ENCODE measurements at places on chromosomes 13 and 19.

DNA sequence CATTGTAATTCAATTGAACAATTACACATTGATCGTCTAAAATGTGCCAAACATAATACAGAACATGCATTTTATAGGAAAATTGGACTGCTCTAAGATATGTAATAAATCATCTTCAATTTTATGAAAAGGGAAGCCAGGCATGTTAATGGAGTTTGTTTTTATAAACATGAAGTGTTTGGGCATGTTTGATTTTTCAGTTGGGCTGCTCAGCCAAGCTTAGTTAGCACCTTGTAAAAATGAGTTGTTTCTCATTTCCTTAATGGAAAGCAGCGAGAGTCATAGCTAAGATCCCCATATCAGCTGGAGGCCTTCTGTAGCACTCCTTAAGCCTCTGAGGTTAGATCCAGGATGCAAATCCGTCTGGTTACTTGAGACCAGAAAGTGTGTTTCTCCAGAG lies 422.3 kb downstream of the SPRY2 start:
- DNase-seq: no peak

- no peak for DNase-seq
These were observed 77.1 kb upstream of the KCTD15 start for GRCh38 chr19:33719366-33720154.

GRCh38 chr19:42086188-42086736 lies 10.3 kb downstream of the ZNF574 start:
- DNase-seq: no peak

- DNase-seq: no peak
These were observed 326.0 kb downstream of the GPC6 start for GRCh38 chr13:93552596-93552995.

- no peak for DNase-seq
These were observed at the start of gene PLVAP for GRCh38 chr19:17376935-17377600. Gene PLVAP (minus strand): TSS chr19:17377342. CDS start chr19:17377288, 54 bp downstream.

GRCh38 chr13:106455777-106456176 lies 79.7 kb downstream of the EFNB2 start:
- peak; percentile 77 for DNase-seq

GRCh38 chr13:94599877-94600276 lies 1.8 kb upstream of the GPR180 start:
- DNase-seq: no peak

DNA sequence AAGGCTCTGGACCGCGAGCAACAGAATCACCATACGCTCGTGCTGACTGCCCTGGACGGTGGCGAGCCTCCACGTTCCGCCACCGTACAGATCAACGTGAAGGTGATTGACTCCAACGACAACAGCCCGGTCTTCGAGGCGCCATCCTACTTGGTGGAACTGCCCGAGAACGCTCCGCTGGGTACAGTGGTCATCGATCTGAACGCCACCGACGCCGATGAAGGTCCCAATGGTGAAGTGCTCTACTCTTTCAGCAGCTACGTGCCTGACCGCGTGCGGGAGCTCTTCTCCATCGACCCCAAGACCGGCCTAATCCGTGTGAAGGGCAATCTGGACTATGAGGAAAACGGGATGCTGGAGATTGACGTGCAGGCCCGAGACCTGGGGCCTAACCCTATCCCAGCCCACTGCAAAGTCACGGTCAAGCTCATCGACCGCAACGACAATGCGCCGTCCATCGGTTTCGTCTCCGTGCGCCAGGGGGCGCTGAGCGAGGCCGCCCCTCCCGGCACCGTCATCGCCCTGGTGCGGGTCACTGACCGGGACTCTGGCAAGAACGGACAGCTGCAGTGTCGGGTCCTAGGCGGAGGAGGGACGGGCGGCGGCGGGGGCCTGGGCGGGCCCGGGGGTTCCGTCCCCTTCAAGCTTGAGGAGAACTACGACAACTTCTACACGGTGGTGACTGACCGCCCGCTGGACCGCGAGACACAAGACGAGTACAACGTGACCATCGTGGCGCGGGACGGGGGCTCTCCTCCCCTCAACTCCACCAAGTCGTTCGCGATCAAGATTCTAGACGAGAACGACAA lies 1.8 kb downstream of the PCDH17 start:
- no peak for DNase-seq

GRCh38 chr19:57310792-57311191 lies 9.5 kb upstream of the ZNF543 start:
- DNase-seq: no peak

GRCh38 chr13:94435604-94436226 lies 43.8 kb downstream of the DCT start:
- DNase-seq: peak; percentile 74

GRCh38 chr13:70856711-70857110 lies 748.5 kb upstream of the KLHL1 start:
- DNase-seq: no peak

- no peak for DNase-seq
These were observed 558 bp upstream of the PPAN start for GRCh38 chr19:10105509-10106099.

GRCh38 chr19:49713236-49713845 lies 22.4 kb downstream of the CPT1C start:
- DNase-seq: no peak

GRCh38 chr19:13825489-13826441 lies 30.5 kb downstream of the ZSWIM4 start:
- no peak for DNase-seq

GRCh38 chr13:53131361-53131760 lies 102.7 kb downstream of the OLFM4 start:
- DNase-seq: no peak

DNA sequence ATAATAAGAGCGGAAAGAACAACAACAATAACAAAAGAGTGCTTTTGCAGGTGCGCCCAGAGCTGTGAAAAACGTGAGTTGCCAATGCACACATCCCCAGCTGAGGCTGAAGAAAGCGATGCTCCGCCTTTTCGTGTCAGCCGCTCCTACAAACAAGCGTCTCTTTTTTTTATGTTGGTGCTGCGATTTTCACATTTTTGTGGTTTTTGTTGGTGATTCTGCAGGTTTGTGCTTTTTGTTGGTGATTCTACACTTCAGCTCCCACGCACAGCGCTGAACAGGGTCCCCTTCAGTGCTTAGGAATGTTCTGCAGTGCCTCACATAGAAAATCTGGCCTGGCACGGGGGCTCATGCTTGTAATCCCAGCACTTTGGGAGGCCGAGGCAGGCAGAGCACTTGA lies 7.3 kb upstream of the SBK3 start:
- DNase-seq: peak; percentile 77

DNA sequence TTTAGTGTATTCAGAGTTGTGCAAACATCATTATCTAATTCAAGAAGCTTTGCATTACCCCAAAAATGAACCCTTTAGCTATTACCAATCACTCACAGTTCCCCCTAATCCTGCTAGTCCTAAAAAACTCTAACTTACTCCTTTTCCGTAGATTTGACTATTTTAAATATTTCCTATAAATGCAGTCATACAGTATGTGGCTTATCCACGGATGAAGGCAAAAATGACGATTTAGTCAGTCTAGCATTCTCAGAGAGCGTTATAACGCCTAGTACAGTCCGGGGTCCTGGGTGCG lies 587 bp upstream of the ZNF383 start:
- no peak for DNase-seq

GRCh38 chr19:5075597-5075996 lies 106.7 kb downstream of the KDM4B start:
- no peak for DNase-seq

DNA sequence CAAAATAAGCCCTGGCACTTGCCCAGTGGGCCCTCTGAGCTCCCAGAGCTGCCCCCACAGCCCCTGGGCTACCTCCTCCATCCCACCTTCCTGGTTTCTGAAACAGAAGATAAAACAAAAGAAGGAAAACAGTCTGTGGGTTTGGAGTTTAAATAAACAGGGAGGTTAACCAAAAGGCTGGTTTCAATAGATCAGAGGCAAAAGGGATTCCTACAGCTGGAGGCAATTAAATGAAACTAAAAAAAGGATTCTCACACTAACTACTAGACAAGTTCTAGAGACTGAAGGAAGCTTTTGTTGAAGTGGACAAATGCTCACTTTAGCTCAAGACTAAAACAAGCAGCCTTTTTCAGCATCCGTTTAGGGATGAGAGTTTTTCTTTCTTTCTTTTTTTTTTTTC lies 569.8 kb downstream of the FGF9 start:
- DNase-seq: no peak

DNA sequence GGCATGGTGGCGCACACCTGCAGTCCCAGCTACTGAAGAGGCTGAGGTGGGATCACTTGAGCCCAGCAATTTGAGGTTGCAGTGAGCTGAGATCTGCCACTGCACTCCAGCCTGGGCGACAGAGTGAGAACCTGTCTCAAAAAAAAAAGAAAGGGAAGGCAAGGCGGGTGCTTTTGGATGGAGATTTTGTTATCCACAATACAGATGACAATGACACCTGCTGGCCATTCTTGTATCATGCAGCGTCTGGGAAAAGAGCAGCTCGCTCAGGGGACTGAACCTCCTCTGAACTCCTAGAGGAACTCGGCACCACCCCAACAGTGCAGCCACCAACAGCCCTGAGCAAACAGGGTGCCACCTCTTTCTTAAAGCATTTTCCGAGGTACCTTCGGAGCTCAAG lies 22.8 kb downstream of the HAUS8 start:
- DNase-seq: peak; percentile 68

GRCh38 chr13:113226873-113227450 lies 17.5 kb downstream of the CUL4A start:
- no peak for DNase-seq

DNA sequence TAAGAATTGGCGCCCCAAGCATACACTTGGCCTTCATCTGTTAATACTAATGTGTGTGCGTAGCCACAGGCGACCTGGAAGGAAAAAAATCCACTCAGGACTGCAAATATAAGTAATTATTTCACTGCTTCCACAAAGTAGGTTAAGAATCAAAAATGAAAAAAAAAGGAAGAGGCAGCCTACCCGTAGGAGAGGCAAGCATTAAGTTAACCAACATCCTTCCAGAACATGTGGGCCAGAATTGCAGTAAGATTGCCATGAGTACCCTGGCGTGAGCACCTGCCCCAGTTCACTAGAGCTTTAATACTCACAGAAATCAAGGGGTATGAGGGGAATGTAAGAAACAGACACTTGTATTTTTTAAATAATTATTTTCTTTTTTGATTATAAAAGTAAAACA lies 22.2 kb downstream of the RCBTB2 start:
- no peak for DNase-seq

DNA sequence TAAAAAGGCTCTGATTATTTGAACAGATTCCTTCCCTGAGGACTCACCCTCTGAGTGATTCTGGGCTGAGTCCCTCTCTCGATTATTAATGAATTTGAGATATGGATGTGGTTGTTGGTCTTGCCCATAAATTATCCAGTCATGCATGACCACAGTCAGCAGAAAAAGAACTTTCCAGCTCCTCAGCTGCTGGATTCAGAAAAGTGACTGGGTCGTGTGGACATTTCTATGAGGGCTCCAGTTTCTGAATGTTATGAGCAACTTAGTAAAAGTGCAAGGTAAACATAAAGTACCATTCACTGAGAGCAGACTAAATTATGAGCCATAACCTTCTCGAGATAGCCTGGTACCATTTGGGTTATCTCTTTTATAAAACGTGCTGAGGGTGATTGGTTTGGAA lies 100.1 kb upstream of the CLDN10 start:
- DNase-seq: peak; percentile 16

- no peak for DNase-seq
These were observed 24.0 kb upstream of the ACP7 start for GRCh38 chr19:39060171-39060570.

- DNase-seq: no peak
These were observed 735 bp upstream of the FLT1 start for GRCh38 chr13:28495538-28496187.

DNA sequence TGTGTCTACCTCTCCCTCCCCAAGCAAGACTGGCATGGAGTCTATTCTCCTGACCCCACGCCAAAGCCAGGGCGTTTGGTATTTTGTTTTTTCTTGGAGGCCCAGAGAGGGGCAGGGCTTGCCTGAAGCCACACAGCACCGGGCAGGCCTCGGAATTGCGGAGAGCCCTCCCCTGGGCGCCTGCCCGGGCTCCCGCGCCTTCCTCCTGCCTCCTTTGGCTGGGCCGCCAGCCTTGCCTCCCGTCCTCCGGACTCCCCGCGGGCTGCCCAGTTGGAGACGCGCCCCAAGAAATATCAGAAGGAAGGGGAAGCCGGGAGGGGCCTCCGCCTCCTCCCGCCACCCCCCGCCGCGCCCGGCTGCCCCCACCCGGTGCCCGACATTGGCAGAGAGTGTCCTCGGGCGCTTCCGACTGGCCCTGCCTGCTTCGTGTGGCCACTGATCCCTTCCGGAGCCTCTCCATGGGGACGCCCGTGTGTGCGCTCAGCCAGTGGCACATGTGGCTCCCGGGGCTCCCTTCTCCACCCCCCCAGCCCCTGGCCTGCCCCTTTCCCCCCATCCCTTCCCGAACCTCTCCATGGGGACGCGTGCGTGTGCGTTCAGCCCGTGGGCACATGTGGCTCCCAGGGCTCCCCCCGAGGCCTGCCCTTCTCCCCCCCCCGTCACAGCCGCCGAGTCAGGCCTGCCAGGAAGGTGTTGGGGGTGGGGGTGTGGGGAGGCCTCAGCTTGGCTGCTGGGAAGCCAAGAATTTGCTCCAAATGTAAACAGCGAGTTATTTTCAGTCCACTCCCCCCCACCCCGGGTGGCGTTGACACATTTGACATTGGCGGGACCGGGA lies 37.3 kb downstream of the NFIC start:
- peak; percentile 98 for DNase-seq

DNA sequence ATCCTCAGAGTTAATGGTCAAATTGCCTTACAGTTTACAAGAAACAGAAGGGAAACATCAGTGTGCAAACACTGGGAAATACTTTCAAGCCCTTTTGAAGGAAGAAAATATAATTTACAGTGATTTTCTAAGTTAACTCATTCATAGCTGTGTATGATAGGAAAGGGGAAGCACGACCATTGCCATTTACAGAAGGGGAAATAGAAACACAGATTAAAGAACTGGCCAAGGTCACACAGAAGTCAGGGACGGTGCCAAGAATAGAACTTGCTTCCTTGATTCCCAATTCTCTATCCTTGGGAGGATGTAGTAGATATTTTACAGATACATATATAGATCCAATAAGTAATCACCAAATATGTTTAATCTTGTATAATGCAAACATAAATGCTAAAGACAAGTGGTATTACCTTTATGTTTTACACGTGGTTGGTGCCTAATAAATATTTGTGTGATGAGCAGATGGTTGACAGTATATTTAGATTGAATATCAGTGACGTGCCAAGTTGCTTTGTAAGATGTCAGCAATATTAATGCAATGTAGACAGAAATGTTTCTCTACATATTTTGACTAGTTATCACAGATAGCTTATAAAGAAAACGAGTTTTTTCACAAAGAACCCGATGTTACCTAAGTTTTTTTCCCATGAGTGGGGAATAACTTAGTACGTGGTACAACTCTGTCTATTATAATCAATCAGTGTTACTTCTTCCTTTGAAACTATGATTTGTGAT lies 73.1 kb downstream of the FLT1 start:
- no peak for DNase-seq

- DNase-seq: no peak
These were observed 22.0 kb downstream of the SLC5A5 start for GRCh38 chr19:17893766-17894165.

- no peak for DNase-seq
These were observed 118.4 kb upstream of the SLC7A1 start for GRCh38 chr13:29713839-29714238.

- DNase-seq: no peak
These were observed at the start of gene NLRP11 for GRCh38 chr19:55831846-55832245. Gene NLRP11 (minus strand): TSS chr19:55831999. CDS start chr19:55818174, 13,825 bp downstream.

Data from fibroblast of the aortic adventitia (primary cell).